ENCODE measurements at places on chromosomes 13 and 19.

- DNase-seq = no peak
Measured at GRCh38 chr13:73731564-73731963, 402.6 kb downstream of the KLF12 start.

GRCh38 chr13:67803118-67803517 lies 573.0 kb upstream of the PCDH9 start:
- DNase-seq = no peak

DNA sequence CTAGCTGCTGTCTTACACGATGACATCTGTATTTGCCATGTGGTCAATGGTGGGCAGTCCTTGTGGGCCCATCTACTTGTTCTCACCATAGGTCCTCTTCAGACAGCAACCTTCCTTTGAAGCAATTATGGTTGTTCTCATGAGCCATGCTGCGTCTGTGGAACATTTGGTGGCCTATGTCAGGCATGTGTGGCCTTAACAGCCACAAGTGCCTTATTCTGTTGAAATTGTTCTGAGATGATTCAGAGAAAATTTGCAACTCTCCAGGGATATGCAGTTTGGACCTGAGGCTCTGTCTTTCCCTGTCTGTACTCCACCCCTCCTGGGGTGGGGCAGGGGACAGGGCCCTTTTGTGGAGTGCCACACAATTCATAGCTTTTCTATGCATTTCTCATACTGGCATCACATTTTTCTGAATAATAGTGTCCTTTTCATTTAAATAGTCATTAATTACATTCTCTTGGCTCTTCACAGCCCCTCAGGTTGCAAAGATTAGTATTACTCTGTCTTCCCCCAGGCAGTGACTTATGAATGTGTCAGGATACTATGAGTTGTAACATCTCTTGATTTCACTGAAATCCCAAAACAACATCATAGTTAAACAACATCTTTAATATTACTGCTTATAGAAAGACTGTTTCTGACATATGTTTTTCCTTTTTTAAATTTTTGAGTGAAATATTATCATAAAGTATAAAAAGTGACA lies 102.1 kb downstream of the ITGBL1 start:
- DNase-seq = no peak

DNA sequence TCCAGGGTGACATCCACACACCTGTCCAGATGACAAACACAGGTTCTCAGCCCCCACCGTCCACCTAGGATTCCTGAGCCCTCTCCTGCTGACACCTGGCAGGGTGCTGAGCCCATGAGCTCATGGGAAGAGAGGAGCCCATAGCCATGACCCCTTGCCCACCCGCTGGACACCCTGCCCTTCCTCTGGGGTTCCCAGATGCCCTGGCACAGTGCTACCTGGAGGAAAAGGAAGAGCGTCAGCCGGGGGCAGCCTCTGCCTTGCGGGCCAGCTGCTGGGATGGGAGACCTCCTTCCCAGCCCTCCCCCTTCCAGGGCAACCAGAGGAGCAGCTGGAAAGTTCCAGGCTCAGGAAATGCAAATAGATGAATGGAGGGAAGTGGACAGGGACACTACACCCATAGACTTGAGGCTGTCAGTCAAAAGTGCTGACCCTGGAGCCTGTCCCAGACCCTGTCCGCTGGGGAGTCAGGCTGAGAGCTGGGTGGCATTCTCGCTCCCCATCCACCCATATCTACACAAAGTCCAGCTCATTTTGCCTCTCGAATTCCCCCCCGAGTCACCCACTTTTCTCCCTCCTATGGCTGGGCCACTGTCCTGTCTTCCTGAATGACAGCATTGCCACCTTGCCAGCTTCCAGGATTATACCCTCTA lies 12.3 kb upstream of the ARHGEF18 start:
- DNase-seq = no peak

DNA sequence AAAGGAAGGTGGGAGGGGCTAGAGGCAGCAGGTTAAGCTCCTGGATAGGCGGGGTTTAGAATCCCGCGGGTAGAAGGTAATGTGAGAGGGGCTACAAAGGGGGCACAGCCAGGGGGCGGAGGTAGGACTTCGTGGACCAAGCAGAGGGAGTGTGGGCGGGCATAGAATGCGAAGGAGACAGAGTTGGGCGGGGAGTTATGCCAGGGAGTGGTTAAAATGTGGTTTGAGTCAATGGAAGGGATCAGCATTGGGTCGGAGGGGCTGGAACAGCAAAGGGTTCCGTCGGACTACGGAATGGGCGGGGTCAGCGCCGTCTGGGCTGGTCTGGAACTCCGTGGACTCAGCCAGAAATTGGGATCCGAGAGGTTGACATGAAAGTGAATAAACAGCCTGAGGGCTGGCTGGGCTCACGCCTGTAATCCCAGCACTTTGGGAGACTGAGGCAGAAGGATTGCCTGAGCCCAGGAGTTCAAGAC lies 3.0 kb downstream of the LTBP4 start:
- DNase-seq = no peak

DNA sequence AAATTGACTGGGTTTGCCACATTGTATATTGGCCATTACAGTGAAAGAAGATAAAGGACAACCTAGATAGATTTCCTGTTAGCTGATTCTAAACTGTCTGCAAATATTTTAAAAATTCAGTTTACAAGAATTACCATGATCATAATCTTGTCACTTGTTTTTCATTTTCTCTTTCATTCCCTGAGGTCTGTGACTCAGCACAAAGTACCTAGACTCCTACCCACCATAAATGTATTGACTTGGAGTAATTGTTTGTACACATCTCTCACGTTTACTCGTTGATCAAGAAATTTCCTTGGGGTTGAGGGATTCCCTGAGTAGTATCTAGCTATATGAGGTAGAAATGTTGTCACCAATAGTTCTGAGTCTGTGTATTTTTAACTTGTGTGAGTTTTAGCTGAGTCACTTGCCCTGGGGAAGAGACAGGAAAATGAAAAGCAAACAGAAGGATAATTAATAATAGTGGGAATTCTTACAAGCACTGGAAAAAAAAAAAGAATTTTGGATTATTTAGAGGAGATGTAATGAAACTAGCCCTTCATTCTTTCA lies 299.2 kb upstream of the DACH1 start:
- DNase-seq = no peak

- no peak for DNase-seq
Measured at GRCh38 chr13:79466872-79467271, 14.1 kb upstream of the NDFIP2 start.

DNA sequence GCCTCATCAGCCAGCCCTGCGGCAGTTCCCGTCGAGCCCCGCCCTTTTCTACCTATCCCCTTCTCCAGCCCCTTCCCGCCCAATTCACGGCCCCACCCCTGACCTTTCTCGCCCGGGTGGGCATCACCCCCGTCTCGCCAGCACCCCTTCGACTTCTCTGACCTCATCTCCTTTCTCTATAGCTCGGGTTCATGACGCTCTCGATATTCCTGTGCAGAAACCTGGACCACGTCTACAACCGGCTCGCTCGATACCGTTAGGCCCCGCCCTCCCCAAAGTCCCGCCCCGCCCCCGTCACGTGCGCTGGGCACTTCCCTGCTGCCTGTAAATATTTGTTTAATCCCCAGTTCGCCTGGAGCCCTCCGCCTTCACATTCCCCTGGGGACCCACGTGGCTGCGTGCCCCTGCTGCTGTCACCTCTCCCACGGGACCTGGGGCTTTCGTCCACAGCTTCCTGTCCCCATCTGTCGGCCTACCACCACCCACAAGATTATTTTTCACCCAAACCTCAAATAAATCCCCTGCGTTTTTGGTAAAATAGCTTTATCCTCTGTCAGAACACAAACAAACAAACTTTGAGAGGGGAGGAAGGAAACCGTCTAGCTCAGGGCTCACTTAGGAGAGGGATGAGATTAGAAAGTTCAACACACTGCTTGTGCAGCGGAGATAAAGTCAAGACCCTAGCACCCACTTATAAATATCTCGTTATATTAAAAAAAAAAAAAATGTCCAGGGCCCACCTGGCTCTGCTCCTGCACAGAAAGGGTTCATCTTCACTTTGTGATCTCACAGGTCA lies 5.1 kb downstream of the CD37 start:
- DNase-seq = no peak

GRCh38 chr13:28424541-28424940 lies 70.4 kb downstream of the FLT1 start:
- DNase-seq = no peak

GRCh38 chr19:29884466-29884865 lies 57.6 kb upstream of the URI1 start:
- no peak for DNase-seq

- DNase-seq = no peak
Measured at GRCh38 chr19:34918190-34918589, 8.5 kb upstream of the ZNF30 start.

- no peak for DNase-seq
Measured at GRCh38 chr13:97422118-97423054, 11.6 kb upstream of the RAP2A start.

GRCh38 chr19:1749373-1750342 lies 3.6 kb upstream of the ONECUT3 start:
- no peak for DNase-seq

DNA sequence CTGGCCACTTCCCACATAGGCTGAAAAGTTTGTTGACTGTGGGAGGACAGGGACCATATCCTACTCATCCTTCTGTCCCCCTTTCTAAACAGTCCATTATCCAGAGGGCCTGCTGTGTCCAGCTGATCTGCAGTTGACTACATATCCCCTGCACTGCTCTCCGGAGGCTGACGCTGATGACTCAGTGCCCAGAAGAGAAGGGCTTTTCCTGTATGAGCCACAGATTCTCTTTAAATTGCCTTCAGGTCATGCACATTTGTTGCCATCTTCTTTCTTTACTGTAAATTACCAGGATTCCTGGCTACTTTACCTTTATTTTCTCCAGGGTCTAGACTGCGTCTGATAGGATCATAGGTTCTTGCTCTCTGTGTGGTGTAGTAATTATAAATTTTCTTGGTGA lies 125.2 kb downstream of the LACC1 start:
- no peak for DNase-seq

GRCh38 chr19:40605216-40605971 lies 4.2 kb downstream of the LTBP4 start:
- DNase-seq = peak; percentile 63

DNA sequence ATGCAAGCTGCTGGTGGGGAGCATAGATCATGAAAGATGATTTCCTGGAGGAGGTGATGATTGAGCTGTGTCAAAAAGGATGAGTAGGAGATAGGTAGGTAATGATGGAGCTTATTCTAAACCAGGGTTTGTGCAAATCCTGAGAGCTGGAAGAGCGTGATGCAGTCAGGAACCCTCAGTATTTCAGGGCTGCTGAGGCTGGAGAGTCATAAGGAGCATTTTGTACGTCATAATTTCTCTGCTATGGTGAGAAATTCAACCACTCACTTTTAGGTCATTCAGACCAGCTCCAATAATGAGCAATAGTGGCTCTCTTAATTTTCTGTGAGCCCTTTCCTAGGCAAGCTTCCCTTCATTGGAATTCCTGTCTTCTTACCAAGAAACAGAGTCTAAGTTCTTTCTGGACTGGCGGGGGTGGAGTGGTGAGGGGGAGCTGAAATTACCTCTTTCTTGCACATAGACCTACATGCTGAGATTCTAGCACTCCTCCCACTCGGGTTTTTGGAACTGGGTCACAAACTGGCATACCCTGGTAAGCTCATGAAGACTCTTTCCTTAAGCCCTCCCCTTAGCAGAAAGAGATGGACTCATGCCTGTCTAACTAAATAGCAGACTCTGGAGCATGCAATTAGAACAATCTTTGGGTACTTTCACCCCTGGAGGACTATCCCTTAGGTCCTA lies 62.2 kb upstream of the MYCBP2 start:
- no peak for DNase-seq
